Upper lobe of left lung (tissue), 6 donors: ENCODE measurements at places on chromosomes 1 and 21.
A peak's percentile ranks its signal among the peaks of the same experiment; 100 is the strongest.

GRCh38 chr21:41615613-41616012 lies 107.7 kb upstream of the TMPRSS2 start:
- no peak for DNase-seq

GRCh38 chr1:26537951-26538352 lies 8.4 kb downstream of the RPS6KA1 start:
- peak; percentile 75 for DNase-seq

- no peak for DNase-seq
These were observed 21.0 kb downstream of the HMGN2 start for GRCh38 chr1:26493267-26493666.

DNA sequence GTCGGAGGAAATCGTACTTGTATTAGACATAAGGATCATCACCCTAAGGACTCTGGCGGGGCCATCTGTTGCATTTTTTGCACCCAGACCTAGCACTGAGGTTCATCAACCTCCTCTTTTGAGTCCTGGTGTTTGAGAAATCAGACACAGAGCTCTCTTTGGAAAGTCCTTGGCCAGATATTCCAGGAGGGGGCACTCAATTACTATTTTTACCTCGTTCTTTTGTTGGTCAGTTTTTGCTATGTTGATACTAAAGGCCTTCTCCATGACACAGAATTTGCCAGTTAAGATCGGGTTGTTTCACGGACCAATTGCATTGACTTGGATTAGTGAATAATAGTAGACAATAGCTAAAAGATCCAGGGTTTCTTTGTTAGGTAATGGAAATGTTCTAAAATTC lies 711.2 kb downstream of the KCNT2 start:
- no peak for DNase-seq

DNA sequence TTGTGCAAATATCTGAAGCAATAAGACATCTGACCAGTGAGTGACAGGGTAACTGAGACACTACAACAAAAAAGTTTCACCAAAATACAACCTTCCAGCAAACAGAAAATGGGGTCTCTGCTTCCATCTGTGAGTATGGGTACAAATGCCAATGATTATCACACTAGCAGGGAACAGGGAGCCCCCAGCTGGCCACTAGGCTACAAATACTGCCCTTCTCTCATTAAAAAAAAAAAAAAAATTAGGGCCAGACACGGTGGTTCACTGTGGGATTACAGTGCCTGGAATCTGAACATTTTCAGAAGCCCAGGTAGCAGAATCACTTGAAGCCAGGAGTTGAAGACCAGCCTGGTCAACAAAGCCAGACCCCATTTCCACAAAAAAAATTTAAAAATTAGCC lies 48.4 kb upstream of the EDARADD start:
- no peak for DNase-seq
